Stimulated activated CD4-positive, alpha-beta T cell treated with anti-CD3 and anti-CD28 coated beads, Interleukin-2, amount 100 ng/mL, for 4 hours (primary cell): ENCODE measurements at places on chromosomes 11 and 22.

DNA sequence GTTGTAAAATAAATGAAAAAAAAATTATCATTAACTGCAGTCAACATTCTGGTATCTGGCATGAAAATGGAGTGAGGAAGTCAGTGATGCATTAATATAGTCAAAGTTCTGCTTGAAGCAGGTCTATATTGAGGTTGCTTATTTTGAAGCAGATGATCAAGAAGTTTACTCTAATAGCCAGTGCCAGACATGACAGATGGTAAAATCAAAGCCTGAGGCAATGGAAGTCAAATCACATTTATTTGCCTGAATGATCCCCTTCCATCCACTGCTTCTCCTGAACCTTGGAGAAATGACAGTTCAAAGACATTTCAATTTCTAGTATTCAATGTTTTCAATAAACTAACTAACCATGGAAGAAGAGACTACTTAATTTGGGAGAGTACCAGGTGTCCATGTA lies 430.0 kb downstream of the FAM181B start:
- DNase-seq = no peak

DNA sequence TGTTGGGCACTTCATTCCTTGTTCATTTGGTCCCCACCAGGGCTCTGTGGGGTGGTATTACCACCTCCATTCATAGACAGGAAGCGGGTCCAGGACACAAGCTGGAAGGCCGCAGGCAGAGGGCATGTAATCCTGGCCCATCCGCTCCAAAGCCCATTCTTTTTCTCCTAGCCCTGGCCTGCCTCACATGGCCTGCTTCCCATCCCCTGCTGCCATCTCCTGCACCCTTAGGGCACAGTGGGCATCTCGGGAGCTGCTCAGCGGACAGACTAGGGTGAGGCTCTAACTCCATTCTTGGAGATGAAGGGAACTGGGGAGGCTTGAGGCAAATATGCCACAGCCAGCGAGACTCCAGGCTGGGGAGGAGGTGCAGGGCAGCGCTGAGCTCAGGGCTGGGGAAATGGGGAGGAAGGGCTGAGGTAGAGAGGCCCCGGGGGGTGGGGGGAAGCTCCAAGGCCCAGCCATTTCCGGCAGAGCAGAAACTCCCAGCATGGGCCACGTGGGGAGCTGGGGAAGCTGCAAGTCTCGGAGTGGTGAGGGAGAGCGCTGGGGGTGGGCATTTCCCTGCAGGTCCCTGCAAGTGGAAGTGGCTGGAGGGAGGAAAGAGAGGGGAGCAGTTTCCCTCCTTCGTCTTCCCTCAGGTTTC lies 14.3 kb upstream of the BCL9L start:
- peak; percentile 41 for DNase-seq

DNA sequence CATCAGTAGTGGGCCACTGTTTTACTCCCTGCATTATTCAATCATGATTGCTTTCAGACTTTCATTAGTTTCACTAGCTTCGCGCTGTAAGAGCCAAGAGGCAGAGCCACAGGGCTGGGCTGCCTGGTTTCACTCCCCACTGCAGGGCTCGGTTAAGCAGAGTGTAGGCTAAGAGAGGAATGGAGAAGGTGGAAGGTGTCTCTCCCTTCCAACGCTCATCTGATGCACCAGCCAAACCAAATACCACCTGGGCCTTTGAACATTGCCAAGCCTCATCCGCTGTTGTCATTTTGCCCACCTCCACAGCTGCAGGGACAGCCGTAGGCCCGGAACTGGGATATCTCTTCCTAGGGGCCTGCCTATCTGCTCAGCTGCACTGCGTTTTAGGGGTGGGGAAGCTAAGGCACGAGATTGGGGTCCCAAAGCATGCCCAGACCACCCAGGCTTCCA lies 480 bp upstream of the SMARCB1 start:
- no peak for DNase-seq

DNA sequence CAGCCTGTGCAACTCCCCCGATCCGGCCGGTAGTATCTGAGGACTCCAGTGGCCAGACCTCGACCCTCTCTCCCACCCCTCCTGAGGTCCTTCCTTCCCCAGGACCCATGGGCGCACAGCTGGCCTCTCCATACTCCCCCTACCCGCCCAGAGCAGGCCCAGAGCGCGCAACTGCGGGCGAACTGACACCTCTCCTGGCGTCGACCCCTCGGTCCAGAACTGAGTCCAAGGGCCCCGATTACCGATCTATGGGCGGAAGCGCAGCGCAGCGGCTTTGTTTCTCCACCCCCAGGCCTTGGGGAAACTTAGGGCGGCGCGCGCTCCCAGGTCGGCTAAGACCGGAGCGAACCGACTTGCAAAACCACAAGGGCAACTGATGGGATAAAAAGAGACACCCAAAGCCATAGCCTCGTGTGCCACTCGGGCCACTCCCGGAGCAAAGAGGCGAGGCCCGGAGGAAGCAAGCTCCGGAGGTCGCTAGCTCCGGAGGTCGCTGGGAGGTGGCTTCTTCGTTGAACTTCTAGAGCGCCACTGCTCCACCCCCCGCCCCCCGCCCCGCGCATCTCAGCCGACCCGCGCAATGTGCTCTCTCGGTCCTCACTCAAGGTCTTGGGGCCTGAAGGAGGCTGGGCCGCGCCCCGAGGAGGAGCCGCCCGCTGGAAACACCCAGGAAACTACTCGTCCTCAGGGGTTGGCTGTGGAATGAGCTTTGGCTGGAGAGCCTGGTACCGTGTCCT lies 9.8 kb upstream of the ALX4 start:
- no peak for DNase-seq

DNA sequence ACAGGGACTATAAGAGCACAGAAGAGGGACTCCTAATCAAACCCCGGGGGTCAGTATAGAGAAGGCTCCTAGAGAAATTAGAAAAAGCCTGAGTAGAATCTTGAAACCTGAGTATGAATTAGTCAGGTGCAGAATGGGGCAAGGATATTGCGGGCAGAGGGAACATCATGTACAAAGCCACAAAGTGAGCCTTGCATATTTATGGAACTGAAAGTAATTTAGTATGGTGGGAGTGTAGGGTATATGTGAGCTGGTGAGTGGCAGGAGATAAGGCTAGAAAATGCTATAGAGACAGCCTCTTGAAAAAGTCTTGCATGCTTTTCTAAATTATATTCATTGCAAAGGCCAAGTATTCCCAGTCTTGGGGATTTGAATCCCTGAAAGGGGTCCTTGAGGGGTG lies 93.7 kb downstream of the STIM1 start:
- DNase-seq = no peak

DNA sequence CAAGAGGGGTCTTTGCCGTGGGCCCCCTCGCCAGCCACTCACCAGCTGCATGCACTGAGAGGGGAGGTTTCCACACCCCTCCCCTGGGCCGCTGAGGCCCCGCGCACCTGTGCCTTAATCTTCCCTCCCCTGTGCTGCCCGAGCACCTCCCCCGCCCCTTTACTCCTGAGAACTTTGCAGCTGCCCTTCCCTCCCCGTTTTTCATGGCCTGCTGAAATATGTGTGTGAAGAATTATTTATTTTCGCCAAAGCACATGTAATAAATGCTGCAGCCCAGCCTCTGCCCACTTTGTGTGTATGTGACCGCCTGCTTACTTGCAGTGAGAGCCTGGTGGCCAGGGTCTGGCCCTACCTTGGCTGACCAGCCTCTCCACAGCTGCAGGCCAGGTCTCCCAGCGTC lies 2.8 kb upstream of the CRACR2B start:
- DNase-seq = no peak

DNA sequence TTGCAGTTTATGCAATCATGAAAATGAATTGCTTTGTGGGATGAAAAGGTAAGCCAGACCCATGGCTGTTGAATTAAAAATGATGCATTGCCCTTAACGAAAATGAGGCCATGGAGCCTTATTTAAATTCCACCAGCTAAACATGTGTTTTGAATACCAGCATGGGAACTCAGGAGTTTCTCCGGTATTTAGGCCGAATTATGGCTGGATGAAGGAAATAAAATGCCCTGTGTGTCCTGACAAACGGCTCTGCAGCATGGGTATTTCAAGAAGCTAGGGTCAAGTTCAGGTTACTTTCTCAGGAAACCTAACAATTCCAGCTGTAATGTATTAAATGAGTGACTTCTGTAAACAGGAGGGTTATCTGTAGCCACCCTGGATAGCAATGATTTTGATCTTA lies 38.3 kb downstream of the AMOTL1 start:
- no peak for DNase-seq

GRCh38 chr22:22938672-22939587 lies 51.3 kb downstream of the IGLL5 start:
- DNase-seq = no peak

DNA sequence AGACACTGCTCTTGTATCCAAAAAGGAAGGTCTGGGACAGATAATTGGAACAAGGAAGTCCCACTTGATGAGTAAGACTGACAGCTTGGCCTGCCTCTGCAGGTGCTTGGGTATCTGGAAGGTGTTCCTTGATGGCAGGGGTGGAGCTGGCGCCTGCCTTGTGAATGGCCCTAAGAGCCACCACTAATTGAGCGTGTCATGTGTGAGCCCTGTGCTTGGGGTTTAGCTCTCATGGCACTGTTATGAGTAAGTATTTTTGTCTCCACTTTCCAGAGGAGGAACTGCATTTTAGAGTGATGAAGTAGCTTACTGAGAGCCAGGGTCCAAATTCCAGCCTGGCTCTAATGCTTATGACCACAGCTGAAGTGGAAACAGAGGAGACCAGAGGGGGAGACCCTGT lies 71.2 kb upstream of the NECTIN1 start:
- no peak for DNase-seq

DNA sequence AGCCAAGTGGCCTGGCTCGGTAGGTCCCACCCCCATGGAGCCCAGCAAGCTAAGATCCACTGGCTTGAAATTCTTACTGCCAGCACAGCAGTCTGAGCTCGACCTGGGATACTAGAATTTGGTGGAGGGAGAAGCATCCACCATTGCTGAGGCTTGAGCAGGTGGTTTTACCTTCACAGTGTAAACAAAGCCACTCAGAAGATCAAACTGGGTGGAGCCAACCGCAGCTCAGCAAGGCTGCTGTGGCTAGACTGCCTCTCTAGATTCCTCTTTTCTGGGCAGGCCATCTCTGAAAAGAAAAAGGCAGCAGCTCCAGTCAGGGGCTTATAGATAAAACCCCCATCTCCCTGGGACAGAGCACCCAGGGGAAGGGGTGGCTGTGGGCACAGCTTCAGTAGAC lies 22.3 kb upstream of the OR5B21 start:
- DNase-seq = no peak

GRCh38 chr22:19626666-19627065 lies 87.6 kb upstream of the SEPTIN5 start:
- no peak for DNase-seq

DNA sequence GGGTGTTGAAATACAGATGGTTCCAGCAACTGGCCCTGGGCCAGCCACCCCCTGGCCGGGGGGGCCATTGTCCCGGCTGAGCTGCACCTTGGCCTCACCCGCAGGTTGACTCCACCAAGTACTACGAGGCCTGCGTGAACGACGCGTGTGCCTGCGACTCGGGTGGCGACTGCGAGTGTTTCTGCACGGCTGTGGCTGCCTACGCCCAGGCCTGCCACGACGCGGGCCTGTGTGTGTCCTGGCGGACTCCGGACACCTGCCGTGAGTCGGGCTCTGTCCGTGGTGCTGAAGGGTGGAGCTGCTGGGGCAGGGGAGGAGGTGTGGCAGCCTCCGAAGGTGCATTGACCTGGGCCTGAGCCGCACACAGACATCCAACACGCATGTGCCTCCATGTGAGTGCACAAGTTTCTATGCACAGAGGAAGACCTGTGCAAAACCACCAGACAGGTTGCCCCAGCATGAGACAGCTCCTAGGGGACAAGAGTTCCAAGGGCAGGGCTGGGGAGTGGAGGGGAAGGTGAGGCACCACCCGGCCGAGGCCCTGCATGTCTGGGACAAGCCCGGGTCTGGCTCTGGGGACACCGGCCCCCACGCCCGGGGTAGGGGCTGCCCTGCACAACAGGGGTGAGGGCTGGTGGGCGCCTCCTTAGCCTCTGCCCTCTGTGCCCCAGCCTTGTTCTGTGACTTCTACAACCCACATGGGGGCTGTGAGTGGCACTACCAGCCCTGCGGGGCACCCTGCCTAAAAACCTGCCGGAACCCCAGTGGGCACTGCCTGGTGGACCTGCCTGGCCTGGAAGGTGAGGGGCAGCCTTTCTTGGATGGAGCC lies 16.1 kb downstream of the MUC5B start:
- DNase-seq = no peak

GRCh38 chr22:29171721-29172120 lies 34.0 kb upstream of the EMID1 start:
- DNase-seq = no peak

GRCh38 chr22:28955817-28956216 lies 72.4 kb downstream of the ZNRF3 start:
- DNase-seq = peak; percentile 47

GRCh38 chr11:8094656-8095055 lies 13.6 kb downstream of the TUB start:
- no peak for DNase-seq

DNA sequence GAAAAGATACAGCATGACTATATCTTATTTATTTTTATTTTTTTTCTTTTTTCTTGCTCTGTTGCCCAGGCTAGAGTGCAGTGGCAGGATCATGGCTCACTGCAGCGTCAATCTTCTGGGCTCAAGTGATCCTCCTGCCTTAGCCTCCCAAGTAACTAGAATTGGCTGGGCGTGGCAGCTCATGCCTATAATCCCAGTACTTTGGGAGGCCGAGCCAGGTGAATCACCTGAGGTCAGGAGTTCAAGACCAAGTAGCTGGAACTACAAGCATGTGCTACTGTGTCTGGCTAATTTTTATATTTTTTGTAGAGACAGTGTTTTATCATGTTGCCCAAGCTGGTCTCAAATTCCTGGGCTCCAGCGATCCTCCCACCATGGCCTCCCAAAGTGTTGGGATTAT lies 28.3 kb upstream of the CCDC134 start:
- DNase-seq = no peak

GRCh38 chr22:41247703-41248102 lies 7.0 kb upstream of the CHADL start:
- DNase-seq = no peak

GRCh38 chr11:103736315-103737036 lies 300.0 kb upstream of the DDI1 start:
- no peak for DNase-seq

GRCh38 chr22:41544671-41545476 lies 604 bp upstream of the POLR3H start:
- DNase-seq = no peak

DNA sequence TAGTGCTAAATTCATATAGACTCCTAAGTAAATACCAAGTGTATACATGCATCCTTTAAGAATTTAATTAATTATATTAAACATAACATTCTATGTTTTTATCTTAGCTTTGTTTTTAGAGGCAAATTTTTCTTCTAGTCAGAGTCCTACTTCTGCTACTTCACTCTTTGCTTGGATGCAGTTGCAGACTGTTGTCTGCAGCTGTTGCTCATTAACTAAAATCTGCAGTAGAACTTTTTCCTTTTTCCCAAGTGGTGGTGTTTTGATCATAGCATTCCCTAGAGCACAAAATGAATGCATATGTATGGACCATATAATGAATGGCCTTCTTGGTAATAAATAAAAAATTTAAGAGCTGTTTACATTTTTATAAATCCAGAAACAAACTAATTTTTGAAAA lies 198.3 kb downstream of the CASP12 start:
- DNase-seq = no peak

DNA sequence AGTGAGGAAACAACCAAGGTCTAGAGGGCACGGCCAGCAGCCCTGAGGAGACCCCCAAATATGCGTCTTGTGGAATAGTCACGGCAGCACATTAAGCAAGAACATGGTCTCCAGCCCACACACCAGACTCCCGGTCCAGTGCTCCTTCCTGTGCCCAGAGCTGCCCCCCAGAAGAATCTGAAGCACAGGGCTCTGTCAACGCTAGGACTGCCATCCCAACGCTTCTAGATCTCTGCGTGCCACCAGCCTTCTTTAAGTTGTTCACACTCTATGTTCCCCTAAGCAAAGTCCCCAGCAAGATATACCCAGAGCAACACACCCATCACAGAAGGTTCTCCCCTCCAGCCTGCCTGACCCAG lies 3.5 kb upstream of the SEC14L2 start:
- DNase-seq = no peak

- no peak for DNase-seq
Measured at GRCh38 chr11:47014097-47014496, 77.5 kb downstream of the CSTPP1 start.
